T follicular helper cell (primary cell): ENCODE measurements at places on chromosomes 2 and 18.
A peak's percentile ranks its signal among the peaks of the same experiment; 100 is the strongest.

DNA sequence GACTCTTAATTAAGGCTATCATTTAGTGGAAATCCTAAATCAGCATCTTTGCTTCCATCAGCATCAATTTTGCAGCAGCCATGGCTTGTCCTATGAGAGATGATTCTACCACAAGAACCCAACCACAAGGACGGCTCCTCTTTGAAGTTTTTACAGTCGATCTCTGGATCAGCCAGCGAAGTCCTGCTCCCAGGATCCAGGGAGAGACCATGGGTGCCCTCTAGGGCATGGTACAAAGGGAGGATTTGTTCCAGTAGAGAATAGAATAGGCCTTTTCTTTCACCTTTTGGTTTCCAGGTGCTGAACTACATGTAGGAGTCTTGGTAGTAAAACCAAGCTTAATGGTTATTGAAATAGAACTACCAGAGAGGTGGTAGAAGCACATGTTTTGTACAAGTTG lies 52.7 kb downstream of the TMEM200C start:
- no peak for DNase-seq

DNA sequence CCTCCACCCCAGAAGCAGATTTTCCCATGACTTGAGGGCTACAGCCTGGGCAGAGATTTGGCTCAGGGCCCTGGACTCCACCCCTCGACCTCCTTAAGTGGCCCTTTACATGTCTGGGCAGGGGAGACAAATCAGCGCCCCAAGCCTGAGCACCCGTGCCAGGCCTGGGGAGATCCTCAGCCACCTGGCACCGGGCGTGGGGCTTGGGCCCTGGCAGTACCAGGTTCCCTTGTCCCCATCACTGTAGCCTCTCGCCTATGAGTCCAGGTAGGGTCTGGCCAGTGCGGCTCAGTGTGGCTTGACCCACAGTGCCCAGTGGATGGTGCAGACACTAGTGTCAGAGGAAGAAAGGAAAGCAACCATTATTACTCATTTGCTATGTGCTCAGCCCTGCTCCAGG lies 22.0 kb upstream of the DNMT3A start:
- no peak for DNase-seq

- no peak for DNase-seq
Measured at GRCh38 chr18:78582181-78582709, 397.4 kb upstream of the SALL3 start.

- DNase-seq, result no peak
Measured at GRCh38 chr2:229080172-229080571, 190.9 kb downstream of the PID1 start.

GRCh38 chr2:37982147-37982582 lies 57.1 kb downstream of the RMDN2 start:
- DNase-seq, result peak; percentile 33

GRCh38 chr2:222242532-222242931 lies 56.3 kb downstream of the PAX3 start:
- DNase-seq, result no peak

- no peak for DNase-seq
Measured at GRCh38 chr2:96491860-96492497, 13.2 kb downstream of the NEURL3 start.

DNA sequence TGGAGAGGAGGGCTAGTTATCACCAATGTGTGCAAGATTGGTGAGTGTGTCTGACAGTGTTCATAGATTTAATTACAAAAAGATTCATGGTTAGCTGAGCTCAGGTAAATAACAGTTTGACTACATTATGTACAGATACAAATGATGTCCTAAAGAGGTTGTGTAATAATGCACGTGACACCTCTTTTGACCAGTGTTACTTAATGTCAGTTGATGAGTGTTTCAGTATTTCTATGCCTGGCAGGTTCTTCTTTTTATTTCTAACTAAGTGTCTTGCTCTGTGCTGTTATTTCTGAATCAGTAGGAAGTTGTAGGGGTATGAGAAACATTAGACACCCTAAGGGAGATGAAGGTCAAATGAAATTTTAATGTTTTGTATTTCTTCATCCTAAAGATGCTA lies 7.9 kb upstream of the INHBB start:
- no peak for DNase-seq

DNA sequence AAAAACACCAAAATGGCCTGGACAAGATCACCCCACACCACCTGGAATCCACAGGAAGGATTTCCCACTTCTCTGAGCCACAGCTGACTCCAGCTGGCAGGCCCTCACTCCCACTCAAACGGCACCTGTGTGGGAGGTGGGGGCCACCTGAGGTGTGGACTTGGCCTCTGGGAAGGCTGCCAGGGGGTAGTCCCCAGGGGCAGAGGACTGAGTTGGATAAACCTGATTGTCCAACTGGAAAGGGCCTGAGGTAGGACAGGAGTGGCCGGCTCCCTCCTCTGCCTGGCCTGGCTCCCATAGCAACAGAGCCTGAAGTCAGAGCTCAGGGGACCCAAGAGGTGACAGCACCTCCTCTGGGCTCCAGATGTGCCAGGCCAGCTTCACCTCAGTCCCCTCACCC lies 300.2 kb downstream of the CELF4 start:
- no peak for DNase-seq

DNA sequence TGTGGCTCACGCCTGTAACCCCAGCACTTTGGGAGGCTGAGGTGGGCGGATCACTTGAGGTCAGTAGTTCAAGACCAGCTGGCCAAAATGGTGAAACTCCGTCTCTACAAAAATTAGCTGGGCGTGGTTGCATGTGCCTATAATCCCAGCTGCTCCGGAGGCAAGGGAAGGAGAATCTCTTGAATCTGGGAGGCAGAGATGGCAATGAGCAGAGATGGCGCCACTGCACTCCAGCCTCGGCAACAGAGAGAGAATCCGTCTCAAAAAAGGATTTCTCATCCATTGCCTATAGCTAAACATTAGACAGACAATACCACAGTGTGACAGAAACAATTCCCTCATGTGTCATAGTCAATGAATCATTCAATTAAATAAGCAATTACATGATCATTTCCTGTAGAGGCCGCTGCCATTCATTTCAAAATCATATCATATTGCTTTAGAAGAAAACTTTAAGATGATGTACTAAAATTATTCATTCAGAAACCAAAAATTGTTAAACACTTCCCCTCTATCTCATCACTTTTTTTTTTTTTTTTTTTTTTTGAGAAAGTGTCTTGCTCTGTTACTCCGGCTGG lies 69.5 kb upstream of the TGIF1 start:
- no peak for DNase-seq

GRCh38 chr2:88081924-88082608 lies 14.4 kb downstream of the SMYD1 start:
- no peak for DNase-seq

DNA sequence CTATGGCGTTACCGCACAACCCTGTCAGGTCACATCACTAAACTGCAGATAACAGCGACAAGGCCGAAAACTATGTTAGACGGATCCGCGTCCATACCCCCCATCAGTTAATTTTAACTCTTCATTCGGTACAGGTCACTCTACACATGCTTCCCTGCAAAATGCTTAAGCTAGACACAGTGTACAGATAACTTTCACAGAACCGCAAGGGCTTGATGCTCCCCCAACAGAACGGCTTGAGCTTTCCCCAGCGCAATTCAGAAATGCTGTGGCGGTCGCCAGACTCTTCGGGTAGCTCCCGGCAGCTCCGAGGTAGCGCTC lies 283 bp upstream of the RBBP8 start:
- DNase-seq, result no peak

DNA sequence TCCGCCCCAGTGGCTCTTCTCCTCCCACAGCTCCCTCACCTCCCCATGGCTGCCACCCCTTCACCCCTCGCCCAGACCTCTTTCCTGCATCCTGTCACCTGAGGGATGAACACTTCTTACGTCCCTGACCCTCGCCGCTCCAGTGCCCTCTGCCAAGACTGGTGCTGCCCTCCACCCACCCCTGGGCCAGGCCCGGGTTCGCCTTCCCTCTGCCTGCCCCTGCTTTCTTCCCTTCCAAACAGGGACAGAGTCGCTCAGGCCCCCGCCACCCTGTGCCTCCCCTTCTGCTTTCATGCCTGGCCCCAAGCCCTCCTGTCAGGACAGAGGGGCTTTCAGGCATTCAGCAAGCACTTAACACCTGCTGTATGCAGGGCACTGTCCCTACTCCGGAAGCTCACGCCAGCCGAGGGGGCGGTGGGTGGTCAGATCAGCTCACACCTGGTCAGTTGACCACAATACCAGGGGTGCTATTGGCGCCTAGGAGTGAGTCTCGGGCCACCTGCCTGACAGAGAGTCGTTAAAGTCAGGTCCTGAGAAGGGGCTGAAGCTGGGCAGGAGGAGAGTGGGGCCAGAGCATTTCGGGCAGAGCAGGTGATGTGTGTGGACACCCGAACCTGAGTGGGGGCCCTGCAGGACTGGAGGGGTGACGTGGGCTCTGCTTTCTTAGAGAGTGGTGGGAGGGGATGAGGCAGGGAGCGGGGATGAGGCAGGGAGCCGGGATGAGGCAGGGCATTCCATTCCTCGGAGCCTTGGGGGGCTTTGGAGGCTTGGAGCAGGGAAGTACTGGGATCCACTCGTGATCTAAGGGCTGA lies 26.0 kb upstream of the HPCAL1 start:
- no peak for DNase-seq

DNA sequence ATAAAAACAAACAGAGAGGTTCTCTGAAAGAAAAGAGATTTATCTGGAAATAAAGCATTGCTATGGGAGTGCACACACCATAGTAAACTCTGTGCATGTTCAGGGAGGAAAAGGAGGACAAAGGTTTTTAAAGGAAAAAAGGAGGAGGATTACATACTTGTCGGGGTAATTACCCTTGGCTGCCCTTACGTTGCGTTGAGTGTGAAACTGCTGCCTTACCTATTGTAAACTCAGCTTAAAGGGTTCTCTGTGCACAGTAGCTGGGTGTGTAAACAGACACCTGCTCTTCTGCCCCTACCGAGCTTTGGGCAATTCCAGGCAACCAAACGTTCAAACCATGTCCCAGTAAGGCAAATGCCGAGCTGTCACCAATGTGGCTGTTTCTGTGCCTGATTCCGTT lies 29.6 kb upstream of the PXDN start:
- no peak for DNase-seq

DNA sequence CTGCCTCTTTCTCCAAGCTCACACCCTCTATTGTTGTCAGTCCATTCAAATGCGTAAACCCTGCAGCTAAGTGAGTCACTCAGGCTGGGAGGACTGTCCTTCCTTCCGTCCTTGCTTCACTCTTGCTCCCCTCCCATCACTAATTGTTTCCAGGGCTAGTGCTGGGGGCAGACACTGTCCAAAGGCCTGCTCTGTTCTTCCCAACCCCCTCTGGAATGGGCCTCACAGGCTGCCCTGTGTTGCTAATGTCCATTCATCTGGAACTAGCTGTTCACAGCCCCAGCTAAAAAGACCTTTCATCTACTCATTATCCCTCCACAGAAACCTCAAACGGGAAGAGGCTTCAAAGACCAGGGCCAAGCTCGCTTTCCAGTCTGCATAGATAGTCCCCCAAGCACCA lies 31.9 kb upstream of the NRP2 start:
- DNase-seq, result no peak

GRCh38 chr2:176732780-176733179 lies 463.5 kb downstream of the MTX2 start:
- no peak for DNase-seq

- no peak for DNase-seq
Measured at GRCh38 chr2:19358242-19359020, at the start of gene OSR1. TSS of gene OSR1 (minus strand) at chr2:19358623. CDS start at chr2:19353805, 4,818 bp downstream.

GRCh38 chr2:239538357-239539052 lies 137.7 kb upstream of the HDAC4 start:
- DNase-seq, result no peak

DNA sequence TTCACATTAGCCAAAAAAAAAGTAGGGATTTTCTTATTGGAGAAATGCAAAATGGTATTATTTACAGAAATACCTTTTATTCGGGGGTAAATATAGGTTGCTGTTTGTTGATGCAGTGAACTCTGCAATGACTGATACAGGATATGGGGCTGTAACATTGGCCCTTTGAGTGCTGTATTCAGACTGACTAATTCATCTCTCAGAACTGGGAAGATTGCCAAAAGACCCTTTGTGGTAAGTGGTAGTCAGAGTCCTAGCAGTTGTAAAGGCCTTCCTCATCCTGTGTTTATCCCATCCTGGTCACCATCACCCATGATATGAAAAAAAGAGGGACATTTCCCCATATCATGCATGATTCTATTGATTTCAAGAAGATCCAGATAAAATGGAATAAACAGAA lies 14.0 kb upstream of the DCC start:
- DNase-seq, result no peak

DNA sequence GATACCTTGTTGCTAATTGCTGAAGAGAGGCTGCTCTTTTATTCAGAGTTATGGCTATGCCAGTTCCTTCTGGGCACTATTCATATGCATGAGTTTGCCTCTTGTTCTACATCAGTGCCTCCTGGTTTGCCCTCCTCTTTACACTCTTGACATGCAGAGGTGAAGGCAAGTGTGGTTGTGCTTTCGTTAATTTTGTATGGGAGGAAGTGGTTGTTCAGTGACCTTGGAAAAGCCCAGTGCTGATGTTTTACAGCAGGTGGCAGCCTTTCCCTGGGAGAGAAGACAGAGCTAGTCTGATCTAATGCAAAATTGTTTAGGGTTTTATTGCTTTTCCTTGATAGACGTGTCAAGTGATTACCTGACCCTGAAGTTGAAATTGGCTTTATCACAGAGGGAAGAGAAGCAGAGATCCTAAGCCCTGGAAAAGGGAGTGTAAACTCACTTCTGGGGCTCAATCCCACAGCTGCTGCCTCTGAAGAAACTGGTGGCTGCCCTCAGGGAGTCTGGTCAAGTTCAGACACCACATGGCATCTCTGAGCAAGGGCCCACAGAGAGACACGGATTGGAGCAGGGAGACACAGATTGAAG lies 30.5 kb upstream of the VPS54 start:
- peak; percentile 54 for DNase-seq

- no peak for DNase-seq
Measured at GRCh38 chr2:6618201-6618600, 247.5 kb downstream of the CMPK2 start.

DNA sequence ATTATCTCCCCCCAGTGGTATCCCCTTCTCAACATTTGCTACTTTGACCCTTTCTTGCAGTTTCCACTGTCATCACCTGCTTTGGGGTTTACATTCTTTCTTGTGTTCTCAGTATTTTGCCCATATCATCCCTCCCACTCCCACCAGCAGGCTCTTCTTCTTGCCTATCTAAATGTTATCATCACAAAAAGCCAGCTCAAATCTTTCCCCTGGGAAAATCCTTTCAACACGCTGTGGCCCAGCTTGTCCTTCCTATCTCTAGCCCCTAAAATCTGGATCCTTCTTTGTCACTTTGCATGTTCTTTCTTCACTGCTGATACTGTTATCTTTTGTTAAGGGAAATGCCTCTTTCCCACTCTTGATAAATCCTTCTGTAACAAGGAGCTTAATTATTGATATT lies 138.2 kb downstream of the RAD51AP2 start:
- no peak for DNase-seq

DNA sequence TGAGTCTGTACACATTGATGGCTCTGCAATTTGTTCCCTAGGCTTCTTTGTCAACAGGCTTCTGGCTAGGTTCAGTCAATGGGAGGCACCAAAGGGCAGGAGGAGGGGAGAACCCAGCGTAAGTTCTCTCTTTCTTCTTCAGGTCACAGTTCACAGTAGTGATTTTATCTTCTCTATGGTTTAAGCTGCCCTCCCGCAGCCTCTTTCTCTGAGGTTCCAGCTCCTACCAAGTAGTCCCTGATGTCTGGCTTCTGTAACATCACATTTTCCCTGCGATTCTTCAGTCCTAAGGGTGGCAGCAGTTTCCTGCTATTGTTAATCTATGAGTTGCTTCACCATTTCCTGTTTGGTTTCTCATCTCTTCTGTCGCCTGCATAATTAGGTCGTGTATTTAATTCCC lies 107.4 kb downstream of the CPO start:
- DNase-seq, result no peak
